Muscle of leg (tissue), 16 donors: ENCODE measurements at places on chromosomes 4 and X. TPM values are rescaled to one million over a fixed set of nuclear protein-coding genes. Genes with fewer than 3 reads are reported as not detected.

CENPE gene
- 6.0 TPM for total RNA-seq

PABPC1L2A gene
- total RNA-seq: not detected

DNA sequence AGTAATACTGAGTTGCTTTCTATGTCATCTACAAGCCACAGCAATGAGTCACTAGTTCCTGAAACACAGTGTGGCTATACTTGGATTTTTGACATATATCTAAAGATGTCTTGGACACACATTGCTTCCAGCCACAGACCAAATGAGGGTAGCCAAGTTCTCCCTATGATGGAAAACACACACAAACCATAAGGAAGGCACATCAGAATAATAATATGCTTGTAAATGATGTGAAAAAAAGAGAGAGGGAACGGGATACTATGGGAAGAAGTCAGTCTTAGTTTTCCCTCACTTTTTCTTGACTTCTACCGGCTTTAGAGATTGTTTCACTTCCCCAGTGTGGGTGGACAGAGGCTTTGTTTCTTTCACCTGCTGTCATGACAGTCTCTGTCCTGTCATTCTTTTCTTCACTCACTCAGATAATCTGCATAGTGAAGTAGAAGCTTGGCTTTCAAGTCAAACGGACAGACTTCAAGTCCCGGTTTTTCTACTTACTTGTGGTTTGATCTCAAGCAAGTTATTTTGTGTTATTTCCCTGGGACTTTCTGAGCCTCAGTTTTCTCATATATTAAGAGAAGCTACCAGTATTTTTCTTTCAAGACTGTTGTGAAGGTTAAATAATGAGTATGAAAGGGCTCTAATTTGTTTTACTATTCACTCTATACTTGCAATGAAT lies 34.7 kb downstream of the P2RY10 start:
- peak; percentile 66 for DNase-seq

HTN1 gene
- not detected for total RNA-seq

DNA sequence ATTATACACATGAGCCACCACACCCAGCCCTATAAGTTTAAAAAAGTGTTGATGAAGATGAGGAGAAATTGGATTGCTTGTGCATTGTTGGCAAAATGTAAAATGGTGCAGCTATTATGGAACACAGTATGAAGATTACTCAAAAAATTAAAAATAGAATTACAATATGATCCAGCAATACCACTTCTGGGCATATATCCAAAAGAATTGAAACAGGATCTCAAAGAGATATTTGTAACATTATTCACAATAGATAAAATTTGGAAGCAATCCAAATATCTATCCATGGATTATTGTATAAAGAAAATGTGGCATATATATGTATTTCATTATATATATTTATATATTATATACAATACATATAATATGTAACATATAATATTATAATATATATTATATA lies 515.6 kb upstream of the GNPDA2 start:
- DNase-seq: peak; percentile 5

GRCh38 chr4:135429528-135429927 lies 1227.9 kb upstream of the PABPC4L start:
- DNase-seq: no peak
